ENCODE measurements at places on chromosomes 16 and 17.

- DNase-seq, result no peak
Observed at GRCh38 chr16:149024-149660, 3.3 kb upstream of the HBZ start.

DNA sequence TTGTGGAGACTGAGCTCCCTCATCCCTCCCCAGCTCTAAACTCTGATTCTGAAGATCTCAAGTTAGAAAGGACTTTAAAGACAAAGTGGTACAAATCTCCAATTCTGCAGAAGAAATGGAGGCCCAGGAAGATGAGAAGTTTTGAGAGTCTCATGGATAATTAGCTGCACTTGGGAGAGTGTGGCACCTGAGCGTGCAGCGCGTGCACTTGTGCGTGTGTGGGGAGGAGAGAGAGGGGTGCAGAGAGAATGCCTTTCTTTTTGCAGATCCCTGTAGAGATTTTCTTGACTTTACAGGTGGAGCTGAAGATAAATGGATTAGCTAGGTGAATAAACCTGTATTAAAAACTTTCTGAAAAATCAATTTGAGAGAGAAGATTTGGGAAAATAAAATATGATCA lies 14.8 kb upstream of the AKTIP start:
- no peak for DNase-seq

GRCh38 chr16:27703545-27703944 lies 153.6 kb downstream of the KATNIP start:
- no peak for DNase-seq

GRCh38 chr16:29736112-29736511 lies 9.7 kb downstream of the C16orf54 start:
- no peak for DNase-seq

DNA sequence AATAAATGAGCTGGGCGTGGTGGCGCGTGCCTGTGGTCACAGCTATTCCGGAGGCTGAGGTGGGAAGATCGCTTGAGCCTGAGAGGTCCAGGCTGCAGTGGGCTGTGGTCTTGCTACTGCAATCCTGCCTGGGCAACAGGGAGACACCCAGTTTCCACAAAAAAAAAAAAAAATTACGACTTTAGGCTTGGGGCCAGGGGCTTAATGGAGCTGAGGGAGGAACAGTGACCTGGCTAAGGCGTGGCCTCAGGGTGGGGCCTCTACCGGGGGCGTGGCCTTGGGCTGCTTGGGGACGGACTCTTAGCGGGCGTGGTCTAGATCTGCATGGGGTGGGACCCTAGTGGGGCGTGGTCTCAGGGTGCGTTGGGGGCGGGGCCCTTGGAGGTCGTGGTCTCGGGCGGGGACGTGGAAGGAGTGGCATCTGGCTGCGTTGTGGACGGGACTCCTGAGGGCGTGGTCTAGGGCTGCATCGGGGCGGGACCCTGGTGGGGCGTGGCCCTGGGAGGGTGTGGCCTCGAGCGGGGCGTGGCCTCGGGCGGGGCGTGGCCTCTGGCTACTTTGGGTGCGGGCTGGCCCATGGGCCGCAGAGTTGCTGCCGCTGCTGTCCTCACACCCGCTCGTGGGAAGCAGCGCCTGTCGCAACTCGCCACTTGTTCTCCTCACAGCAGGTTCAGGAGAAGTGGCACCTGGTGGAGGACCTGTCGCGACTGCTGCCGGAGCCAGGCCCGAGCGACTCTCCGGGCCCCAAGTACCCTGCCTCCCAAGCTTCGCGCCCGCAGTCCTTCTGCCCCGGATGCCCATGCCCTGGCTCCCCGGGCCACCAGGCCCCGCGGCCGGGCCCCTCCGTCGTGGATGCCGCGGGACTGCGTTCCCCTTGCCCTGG lies 5.8 kb upstream of the C17orf99 start:
- DNase-seq, result peak; percentile 86

DNA sequence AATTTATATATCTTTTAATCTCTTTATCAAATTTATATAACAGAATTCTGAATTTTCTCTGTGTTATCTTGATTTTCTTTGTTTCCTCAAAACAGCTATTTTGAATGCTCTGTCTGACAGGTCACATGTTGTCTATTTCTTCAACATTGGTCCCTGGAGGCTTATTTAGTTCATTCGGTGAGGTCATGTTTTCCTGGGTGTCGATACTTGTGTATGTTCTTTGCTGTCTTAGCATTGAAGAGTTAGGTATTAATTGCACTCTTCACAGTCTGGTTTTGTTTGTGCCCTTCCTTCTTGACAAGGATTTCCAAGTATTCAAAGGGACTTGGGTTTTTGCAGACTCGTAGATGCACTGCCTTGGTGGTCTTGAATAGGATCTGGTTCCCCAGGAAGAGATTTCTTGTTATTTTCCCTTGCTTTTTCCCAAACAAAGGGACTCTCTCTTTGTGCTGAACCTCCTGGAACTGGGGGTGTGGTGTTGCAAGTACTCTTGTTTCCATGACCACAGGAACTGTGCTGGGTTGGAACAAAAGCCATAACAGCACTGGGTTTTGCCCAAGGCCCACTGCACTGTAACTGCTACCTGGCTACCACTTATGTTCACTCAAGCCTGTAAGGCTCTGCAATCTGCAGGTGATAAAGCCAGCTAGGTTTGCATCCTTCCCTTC lies 1483.0 kb downstream of the CDH8 start:
- no peak for DNase-seq

DNA sequence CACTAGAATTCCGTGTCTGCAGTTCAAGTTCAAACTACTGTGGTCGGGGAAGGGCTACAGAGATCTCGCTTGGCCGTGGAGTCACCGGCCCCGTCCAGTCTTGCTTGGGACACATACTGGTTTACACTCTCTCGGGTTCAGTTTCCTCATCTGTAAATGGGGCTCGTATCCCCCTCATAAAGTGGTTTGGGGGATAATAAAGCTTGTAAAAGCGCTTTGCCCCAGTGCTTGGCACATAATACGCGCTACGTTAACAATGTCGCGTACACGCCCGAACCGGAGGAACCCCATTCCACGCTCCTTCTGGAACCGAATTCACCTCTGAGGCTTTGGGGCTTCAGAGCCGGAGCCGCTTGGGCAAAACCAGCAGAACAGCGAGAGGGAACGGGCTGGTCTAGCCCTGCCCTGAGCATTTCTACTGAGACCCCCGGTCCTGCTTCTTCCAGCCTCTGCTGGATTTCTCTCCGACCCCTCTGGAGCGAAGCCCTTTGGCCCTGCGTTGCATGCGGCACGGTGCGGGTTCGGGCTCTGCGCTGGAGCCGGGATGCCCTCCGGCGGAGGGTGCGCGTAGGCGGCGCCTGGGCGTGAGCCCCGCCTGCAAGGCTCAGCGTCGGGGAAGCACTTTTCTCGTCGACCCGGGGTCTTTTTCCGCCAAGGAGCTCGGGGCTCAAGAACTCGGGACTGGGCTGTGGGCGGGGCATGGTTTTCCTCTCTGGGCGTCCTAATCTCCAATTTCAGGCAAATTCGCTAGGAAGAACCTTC lies 26.1 kb upstream of the HOXB13 start:
- DNase-seq, result no peak

DNA sequence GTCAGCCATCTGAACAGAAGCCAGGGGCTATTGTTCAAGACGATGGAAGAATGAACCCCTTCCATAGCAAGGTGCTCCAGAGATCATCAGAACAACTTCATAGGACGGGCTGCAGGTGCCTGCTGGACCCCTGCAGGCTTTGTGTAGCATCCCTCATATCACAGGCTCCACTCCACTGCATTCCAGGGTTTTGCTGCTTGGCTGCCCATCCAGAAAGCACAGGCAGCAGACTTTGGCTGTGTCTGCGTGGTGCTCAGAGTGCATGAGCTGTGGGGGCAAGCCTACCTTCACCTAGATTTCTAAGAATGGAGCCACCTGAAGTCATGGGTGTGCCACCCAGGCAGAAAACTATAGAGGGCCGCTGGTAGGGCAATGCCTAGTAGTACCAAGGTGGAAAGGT lies 93.9 kb upstream of the NLRP1 start:
- no peak for DNase-seq

- peak; percentile 29 for DNase-seq
Observed at GRCh38 chr16:4506450-4506849, 30.3 kb downstream of the HMOX2 start.

- peak; percentile 83 for DNase-seq
Observed at GRCh38 chr17:29929533-29930408, at the start of gene SSH2. Gene SSH2, minus strand, starts transcription at chr17:29930228. Its CDS starts 228 bp downstream, at chr17:29930000.

DNA sequence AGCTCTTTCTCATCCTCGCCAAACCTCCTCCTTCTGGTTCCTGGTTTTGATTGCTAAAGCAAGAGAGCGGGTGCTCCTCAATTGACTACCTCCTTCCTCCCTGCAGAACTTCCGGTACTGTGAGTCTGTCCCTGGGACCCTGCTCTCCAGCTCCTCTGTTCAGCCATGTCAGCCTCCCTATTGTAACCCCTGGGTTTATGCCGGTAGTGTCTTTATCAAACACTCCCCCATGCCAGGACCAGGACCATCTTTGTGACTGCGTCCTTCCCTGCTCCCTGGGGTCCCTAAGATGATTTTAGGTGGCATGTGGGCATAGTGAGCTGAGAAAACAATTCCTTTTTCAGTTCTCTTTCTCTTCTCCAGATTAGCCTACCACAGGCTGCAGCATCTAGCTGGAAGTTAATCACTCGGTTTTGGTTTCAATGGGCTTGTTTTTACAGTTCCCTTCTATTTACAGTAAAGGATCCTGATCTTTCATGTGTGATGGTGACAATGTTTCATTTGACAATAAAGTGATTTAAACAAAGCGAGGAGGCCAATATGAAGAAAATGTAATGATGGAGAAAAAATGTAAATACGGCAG lies 27.7 kb upstream of the IL21R start:
- DNase-seq, result no peak

GRCh38 chr16:709566-710499 lies 4.2 kb upstream of the FBXL16 start:
- DNase-seq, result no peak

- DNase-seq, result no peak
Observed at GRCh38 chr17:61149862-61150362, 249.7 kb upstream of the TBX2 start.

DNA sequence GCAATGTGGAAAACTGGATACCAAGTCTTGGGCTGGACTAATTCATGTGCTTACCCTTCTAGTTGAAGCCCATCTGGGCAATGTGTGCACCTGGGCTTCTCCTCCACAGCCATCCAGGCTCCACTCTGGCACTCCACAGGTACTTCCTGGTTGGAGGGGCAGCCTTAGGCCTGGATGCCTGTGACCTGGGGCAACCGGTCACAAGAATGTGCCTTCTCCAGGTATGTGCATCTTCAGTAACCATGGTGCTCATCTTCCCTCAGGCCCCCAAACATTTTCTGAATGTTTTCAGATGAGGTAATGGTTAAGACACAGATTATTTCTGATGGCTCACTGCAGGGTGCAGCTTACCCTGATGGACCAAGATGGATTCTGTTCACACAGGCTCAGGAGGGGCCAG lies 11.1 kb downstream of the C16orf86 start:
- no peak for DNase-seq

DNA sequence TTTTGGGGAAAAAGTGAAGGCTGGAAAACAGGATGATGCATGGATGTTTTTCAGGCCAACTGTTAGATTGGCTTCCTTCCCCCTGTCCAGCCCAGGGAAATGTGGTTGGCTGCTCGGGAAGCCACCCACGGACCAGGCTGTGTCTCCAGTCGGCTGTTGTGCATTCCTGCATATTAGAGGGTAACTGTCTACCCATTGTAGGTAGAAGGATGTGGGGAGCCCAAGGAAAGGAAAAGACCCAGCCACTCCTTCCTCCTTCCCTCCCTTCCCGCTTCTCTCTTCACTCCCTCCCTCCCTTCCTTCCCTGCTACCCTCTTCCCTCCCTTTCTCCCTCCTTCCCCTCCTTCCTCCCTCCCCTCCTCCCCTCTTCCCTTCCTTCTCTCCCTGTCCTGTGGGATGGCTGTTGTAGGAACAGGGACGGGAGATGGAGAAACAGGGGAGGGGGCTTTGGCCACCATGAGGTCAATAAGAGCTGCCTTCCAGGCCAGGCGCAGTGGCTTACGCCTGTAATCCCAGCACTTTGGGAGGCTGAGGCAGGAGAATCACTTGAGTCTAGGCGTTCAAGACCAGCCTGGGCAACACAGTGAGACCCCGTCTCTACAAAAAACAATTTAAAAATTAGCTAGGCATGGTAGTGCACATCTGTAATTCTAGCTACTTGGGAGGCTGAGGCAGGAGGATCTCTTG lies 16.9 kb downstream of the SYT17 start:
- no peak for DNase-seq

DNA sequence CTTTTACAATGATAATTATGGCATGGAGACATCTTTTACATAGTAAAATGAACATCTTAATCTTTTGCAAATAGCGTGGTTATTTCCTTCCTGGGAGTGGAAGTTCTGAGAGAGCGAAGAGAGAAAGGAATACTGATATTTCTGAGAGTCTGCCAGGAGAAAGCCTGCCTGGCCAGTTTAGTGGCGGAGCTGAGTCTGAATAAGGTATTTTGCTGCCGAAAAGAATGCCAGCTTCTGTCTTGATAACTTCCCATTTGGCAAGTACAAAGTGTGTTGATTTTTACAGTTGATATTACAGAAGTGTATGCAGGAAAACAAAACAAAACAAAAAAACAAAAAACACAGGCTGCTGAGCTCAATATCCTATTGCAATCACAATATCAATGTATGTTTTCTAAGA lies 55.9 kb downstream of the KCNJ2 start:
- DNase-seq, result no peak

GRCh38 chr17:7133916-7134315 lies 19.3 kb upstream of the ASGR2 start:
- no peak for DNase-seq

GRCh38 chr16:89910717-89911354 lies 7.8 kb upstream of the MC1R start:
- DNase-seq, result no peak

Data from activated T-helper 9 cell treated with anti-CD3 and anti-CD28 coated beads, Interleukin-2, amount 50 U/mL, for 16 hours (primary cell).